ENCODE measurements at places on chromosomes 13 and 19.

GRCh38 chr13:39349391-39349960 lies 253.5 kb downstream of the LHFPL6 start:
- DNase-seq, result no peak

GRCh38 chr13:90867336-90867683 lies 480.2 kb upstream of the MIR17HG start:
- no peak for DNase-seq

DNA sequence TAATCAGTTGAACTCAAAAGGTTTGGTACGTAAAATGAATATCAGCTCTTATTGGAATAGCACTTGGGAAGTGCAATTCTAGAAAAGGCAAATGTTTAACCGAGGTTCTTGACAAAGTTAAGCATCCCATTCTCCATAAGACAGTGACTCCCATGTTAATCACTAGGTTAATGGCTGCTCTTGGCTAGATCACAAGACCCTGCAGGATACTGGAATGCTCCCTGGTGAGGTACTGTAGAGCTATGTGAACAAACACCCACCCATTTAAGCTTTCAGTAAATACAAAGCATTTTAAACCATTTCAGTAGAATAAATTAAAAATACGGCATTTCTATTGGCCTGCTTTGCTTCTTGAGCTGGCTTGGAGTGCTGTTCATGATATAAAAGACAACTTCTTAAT lies 56.5 kb downstream of the TDRD3 start:
- no peak for DNase-seq

- DNase-seq, result no peak
These were observed 30.5 kb upstream of the ADGRE1 start for GRCh38 chr19:6856749-6857372.

DNA sequence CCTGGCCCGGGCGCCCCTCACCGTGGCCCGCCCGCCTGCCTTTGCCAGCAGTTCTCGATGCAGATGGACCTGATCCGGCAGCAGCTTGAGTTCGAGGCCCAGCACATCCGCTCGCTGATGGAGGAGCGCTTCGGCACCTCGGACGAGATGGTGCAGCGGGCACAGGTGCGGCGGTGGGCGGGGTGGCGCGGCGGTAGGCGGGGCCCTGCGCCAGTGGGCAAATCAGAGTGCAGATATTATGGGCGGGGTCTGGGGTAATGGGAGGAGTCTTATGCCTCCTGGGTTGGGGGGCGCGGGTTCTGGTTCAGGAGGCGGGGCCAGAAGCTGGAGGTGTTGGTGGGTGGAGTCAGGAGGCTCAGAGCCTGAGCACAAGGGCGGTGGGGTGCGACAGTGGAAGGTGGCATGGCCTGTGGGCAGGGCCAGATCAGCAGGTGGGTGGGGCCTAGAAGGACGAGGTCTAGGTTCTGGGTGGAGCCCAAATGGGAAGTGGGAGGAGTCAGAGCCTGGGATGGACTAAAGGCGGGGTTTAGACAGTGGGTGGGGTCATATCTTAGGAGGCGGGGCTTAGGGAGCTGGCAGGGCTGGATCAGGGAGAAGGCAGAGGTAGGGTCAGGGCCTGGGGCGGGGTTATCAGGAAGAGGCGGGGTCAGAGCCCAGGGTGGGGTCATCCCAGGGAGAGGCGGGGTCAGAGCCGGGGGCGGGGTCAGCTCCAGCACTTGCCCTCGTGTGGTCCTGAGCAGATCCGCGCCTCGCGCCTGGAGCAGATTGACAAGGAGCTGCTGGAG lies 5.6 kb downstream of the APC2 start:
- peak; percentile 69 for DNase-seq

DNA sequence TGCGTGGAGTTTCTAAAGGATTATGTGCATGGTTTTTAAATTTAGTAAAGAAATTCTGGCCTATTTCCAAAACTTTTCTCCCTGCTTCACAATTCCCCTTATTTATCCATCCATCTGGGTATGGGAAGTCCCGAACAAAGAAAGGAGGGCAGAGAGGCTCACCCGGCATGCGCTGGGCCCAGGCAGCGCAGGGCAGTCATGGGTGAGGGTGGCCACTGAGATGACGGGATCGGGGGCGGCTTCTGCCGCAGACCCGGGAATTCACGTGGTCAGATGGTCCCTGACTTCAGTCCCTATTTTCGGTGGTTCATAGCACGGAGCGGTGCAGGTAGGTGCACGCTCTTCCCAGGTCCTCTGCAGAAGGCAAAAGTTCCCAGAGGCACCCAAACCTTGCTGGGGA lies 14.5 kb downstream of the IRS2 start:
- DNase-seq, result no peak

GRCh38 chr19:45250216-45250831 lies 747 bp upstream of the MARK4 start:
- DNase-seq, result no peak

DNA sequence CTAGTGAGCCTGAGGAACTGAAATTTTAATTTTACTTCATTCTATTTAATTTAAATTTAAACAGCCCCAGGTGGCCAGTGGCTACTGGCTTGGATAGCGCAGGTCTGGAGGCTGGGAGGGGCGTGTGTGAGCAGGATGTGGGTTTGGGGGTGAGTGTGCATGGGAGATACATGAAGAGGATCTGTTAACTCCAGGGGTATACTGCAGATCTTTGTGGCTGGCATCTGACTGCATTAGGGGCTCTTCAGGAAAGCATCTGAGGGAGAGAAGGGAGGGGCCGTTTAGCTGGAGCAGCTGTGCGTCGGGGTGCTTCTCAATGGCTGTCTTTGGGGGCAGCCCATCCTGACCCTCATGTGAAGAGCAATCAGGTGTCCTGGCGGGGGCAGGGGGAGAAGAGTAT lies 6.8 kb downstream of the SHANK1 start:
- no peak for DNase-seq

DNA sequence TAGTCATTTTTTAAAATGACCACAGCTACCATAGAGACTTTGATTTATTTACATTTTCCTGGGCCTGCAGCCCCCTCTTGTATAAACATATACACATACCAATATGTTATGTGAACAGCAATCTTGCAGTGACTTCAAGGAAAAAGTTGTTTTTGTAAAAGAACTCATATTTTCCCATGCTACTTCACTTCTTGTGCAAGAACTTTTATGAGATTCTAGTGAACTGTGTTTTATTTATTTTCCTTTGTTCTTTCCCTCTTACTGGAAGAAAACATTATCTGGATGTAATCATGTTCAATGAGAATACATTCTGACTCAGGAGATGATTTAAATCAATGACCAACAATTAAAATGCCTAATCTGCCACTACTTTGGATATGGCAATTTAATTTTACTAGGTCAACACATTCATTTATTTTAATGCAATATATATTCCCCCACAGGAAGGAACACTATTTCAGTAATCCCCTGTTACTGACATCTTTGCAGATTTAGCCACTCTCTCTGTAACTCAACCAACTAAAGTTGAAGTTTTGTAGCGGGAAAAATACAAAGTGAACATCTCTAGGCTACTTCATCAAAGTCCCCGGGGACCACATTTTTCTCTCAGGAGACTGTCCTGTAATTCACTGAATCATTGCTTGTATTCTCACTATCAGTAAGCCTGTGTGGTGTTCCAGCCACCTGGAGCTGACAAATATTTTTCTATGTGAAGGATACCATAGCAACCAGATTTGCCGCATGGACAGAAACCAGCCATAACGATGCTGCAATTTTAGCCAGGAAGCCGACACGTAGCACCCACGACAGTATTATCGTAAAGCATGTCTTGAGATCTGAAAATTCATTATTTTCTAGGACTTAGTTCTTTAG lies 90.5 kb downstream of the STARD13 start:
- no peak for DNase-seq

DNA sequence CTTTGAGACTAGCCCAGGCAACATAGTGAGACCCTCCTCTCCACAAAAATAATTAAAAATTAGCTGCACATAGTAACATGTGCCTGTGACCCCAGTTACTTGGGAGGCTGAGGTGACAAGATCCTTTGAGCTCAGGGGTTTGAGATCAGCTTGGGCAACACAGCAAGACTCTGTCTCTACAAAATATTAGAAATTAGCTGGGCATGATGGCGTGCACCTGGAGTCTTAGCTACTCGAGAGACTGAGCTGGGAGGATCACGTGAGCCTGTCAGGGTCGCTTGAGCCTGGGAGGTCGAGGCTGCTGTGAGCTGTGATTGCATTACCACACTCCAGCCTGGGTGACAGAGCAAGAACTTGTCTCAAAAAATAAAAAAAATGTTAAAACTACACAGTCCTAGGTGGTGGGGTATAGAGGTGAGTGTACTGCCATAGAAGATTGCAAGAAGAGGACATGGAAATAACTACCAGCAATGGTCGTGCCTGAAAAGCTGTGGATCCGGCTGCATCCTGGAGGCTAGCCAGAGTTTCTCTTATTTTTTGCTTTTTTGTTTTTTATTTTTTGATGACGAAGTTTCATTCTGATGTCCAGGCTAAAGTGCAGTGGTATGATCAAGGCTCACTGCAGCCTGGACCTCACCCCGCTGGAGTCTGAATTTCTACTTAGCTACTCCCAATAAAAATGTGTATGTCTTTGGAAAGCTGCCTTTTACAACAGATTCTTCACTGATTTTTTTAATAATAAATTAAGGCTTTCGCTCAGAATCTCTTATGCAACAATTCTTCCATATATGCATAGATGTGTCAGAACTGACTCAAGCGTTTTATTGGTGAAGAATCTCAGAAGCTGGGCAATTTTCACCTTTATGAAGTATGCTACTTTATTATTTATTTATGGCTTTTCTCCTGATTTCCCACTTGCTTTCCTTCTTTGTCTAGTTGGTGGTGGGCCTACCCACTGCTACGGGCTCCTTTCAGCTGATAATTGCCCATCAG lies 393.8 kb downstream of the TSHZ3 start:
- no peak for DNase-seq

DNA sequence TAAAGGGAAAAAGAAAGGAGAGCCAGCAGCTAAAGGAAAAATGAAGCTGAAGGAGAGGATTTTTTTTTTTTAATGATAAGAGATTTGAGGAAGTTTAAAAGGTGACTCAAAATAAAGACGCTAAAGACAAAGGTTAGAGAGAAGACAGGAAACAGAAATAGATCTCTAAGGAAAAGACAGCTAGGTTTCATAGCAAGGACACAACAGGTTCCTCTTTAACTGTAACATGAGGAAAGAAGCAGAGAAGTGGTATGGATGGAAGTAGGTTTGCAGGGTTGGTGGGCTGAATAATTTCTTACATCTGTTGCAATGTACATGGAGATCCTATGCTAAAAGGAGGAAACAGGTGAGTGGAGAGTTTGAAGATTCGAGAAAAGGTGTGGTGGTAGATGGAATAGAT lies 107.5 kb downstream of the MYCBP2 start:
- DNase-seq, result no peak

DNA sequence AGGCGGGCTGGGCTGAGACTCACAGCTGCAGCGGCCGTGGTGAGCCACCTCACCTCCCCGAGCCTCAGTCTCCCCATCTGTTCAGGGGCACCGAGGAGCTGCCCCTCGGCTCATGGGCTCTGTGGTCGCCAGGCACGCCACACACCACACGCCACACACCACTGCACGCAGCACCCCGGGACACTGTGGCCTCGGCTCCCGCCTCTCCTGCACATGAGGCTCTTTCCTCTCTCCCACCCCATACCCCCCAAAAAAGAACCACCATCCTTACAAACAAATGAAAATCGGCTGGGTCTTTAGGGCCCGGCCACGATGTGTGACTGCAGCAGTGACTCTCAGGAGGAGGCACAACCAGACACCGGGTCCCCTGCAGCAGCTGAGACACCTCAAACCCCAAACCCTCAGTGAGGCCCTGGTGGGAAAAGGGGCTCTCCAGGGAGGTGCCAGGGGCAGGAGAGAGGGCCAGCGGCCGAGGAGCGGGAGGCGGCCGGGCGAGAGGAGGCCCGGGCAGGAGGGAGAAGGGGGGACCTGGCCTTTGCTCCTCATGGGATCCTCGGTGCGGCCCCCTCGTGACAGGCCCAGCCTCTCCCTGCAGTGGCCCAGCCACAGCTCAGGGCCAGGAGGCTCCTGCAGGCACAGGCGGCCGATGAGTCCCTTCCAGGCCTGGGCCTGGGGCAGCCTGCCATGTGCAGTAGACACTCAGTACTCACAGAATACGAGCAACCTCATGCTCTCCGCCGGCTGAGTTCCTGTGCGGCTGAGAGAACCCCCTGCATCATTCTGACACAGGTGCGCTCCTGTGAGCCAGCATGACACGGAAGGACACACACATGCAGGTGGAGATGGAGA lies 66.3 kb downstream of the RASA3 start:
- peak; percentile 39 for DNase-seq

DNA sequence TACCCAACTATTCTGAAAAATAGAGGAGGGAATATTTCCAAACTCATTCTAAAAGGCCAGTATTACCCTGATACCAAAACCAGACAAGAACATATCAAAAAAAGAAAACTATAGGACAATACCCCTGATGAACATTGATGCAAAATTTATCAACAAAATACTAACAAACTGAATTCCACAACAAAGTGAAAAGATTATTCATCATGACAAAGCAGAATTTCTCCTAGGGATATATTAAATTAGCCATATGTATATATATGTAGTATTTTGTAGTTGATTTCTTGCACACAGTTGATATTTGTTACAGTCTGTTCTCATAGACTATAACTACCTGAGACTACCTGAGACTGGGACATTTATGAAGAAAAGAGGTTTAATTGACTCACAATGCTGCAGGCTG lies 495.0 kb upstream of the SPRY2 start:
- no peak for DNase-seq

- DNase-seq, result peak; percentile 81
These were observed 843 bp downstream of the ANO8 start for GRCh38 chr19:17333611-17334413.

DNA sequence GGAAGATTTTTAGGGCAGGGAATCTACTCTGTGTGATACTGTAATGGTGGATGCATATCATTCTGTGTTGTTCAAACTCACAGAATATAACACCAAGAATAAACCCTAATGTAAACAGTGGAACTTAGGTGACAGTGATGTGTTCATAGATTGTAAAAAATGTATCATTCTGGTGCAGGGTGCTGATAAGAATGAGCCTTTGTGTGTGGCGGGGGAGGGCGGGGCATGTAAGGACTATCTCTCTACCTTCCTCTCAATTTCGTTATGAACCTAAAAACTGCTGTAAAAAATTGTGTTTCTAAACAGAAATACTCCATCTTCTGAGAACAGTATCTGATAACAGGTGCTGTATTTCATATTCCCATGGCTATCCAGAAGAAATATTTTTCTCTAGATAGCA lies 35.6 kb downstream of the TNFRSF19 start:
- DNase-seq, result no peak

DNA sequence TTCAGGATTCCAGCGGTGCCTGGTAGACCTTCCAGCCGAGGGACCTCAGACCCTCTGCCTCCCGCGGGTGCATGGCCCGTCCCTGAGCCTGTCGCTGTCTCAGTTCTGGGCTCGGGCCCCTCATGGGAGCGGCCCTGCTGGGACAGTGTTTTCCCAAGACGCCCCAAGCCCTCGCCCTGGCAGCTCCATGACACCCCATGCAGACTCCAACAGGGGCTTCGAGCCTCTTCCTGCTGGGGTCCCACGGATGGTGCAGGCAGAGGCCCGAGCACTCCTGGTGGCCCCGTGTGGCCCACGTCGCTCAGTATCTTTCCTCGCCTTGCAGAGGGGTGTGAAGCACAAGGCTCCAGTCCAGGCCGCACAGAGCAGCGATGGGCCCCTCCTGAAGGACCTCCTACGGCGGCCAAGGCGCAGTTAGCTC lies 88.8 kb upstream of the MCF2L start:
- DNase-seq, result no peak
